AG09319 (cell line): ENCODE measurements at places on chromosomes 6 and 20.

GRCh38 chr6:98230250-98230649 lies 604.1 kb upstream of the POU3F2 start:
- no peak for DNase-seq

DNA sequence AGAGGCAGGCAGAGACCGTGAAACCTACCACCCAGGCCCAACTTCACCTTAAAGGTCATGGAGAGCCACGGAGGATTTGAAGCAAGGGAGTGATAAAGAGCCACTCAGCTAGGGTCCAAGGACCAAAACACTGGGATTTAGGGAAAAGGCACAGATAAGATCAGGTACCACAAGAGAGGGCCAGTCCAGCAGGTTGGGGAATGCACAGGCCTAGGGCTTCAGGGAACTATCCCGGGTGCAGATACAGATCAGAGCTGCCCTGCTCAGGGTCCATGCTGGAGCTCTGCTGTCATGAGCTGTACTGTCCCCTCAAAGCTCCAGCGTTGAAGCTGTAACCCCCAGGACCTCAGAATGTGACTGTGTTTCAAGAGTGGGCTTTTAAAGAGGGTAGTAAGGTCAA lies 16.9 kb downstream of the SLC22A23 start:
- DNase-seq = no peak

DNA sequence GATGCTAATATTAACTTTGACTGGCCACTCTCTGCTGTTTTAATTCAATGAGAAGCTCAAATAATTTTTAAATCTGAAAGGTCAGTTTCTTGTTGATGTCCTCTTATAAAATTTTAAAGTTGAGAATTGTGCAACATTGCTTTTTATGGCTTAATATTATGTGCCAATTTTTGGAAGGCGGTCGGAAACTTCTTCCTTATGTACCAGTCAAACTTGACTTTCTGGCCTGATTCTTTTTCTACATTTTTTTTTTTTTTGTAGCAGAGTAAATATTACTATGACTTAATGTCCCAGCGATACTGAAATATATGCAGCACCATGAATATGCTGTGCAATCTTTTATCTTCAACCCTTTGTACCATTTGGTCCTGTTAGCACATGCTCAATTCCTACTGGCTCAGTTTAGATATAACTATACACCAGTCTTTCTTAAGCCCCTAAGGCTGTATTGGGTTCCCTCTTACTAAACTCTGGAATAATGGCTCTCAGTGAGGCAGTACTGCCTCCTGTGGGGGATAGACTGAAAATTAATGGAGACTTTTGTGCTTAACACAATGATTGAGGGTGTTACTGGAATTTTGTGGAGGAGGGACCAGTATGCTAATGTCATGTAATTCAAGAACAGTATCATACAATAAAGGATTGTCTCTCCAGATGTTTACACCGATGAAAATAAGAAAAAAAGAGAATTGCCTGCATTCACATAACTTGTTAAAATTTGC lies 156.4 kb upstream of the SYNCRIP start:
- no peak for DNase-seq

DNA sequence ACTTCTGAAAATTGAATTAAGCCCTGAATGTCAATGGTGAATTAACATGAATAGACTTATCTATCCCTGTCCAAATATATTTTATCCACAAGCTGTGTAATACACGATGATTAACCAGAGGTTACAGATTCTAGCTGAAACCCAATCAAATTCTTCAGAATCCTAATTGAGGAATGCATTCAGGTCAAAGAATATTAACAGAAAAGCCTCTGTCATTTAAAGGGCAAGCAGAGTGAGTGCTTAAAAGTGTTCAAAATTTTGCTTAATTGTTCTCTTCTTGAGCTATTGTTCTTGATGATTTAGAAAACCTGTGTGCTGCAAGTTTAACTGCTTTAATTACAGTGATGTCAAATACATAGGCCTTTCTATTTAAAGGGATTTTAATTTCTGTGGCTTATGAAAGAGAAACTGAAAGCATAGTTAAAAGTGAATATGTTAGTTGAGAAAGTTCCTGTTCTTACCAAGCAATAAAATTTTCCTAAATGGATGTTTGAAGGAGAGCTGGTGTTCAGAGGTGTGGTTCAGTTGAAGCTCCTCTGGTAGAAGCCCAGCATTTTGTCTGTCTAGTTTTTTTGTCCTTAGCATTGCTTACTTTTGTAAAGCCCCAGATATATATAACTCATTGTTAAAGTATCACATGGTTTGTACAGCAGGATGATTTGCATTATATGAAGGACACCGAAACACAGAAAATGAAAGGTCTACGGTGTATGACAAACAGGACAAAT lies 466.3 kb upstream of the PLCB4 start:
- no peak for DNase-seq

GRCh38 chr20:53154540-53154939 lies 182.4 kb downstream of the TSHZ2 start:
- no peak for DNase-seq

GRCh38 chr6:170083236-170084051 lies 207.4 kb downstream of the DLL1 start:
- DNase-seq = no peak

GRCh38 chr6:44225579-44226325 lies 2.4 kb downstream of the SLC29A1 start:
- DNase-seq = no peak

GRCh38 chr20:13274275-13274861 lies 53.3 kb downstream of the ISM1 start:
- no peak for DNase-seq

GRCh38 chr20:52724541-52724940 lies 247.6 kb upstream of the TSHZ2 start:
- DNase-seq = no peak

- DNase-seq = no peak
These were observed 148.8 kb downstream of the QKI start for GRCh38 chr6:163563318-163563717.
